ENCODE measurements at places on chromosomes 4 and X. TPM values are rescaled to one million over a fixed set of nuclear protein-coding genes. Genes with fewer than 3 reads are reported as not detected.

HTN3 gene
- not detected for total RNA-seq

TCEAL7 gene
- 18.9 TPM for total RNA-seq

DNA sequence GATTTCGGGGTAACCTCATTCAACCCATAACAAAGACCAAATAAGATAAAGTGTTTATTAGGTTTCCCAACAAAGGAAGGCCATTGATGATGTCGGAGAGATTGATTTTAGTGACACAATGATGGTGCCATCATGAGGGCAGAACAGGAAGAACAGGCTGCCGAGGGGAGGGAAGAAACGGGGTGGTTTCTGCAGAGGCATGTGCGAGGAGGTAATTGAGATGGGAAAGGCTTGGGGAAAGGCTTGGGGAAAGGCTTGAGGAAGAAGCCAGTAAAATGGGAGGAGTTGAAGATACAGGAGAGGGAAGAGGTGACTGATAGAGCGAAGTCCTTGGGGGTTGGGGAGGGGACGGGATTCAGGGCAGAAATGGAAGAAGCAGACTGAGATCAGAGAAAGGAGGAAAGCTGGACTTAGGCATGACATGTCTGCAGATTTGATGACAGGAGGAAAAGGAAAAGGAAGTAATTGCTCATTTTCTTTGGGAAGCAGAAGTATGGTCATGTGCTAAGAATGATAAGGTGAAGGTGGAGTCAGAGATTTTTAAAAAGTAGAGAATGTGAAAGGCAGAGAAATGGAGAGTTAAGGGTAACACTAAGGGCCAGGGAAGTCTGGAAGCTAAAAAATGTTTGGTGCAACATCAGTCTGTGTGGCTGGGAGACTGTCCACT lies 6.0 kb downstream of the HPSE start:
- no peak overlapping the region for H3K27ac ChIP-seq
- no peaks in the 10 kb centered on the region for H3K36me3 ChIP-seq
- peaks cover 41% of the 10 kb centered on the region for H3K27me3 ChIP-seq
- H3K4me3 ChIP-seq = no peak overlapping the region
- H3K4me1 ChIP-seq = no peaks in the 10 kb centered on the region

GRCh38 chrX:54064564-54064963 lies 20.3 kb upstream of the PHF8 start:
- H3K27ac ChIP-seq = no peak overlapping the region
- no peak overlapping the region for H3K4me3 ChIP-seq
- no peaks in the 10 kb centered on the region for H3K27me3 ChIP-seq
- no peak for DNase-seq
- peaks cover 12% of the 10 kb centered on the region for H3K36me3 ChIP-seq
- no peaks in the 10 kb centered on the region for H3K4me1 ChIP-seq

BTC gene
- total RNA-seq = 0.14 TPM

DNA sequence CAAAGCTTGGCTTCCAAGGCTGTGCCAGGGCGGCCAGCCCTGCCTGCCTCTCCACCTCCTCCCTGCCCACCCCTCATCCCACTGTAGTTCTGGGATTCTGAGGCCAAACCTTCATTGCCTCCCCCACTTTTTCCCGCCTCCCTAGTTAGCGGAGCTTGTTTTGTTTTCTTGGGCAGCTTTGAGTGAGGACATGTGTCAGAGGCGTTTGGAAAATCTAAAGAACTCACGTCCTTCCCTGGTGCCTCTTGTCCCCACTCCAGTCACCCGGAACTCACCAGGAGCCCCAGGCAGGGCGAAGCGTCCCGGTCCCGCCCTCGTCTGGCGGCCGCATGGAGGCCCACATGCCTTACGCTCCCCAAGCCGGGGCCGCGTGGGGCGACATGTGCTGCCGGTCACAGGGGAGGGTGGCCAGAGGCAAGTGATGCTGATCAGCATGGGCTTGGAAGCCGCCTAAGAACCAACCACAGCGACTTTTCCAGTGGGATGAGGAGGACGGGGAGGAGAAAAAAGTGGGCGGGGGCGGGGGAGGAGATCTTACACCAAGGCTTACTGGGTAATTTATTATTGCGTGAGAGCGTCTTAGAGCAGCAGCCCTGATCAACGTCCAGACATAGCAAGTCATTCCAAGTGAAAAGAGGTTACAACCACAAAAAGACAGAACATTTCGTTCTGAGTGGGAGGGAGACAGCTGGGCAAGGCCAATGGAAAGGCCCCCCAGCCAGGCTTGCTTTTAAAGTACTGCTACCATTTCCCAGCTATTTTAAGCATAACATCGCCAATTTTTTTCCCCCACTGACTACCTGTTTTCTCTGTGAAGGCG lies 48.5 kb downstream of the PRPS1 start:
- DNase-seq = no peak
- H3K27ac ChIP-seq = no peak overlapping the region
- H3K4me1 ChIP-seq = peaks cover 4% of the 10 kb centered on the region
- H3K4me3 ChIP-seq = no peak overlapping the region
- peaks cover 20% of the 10 kb centered on the region for H3K27me3 ChIP-seq

DNA sequence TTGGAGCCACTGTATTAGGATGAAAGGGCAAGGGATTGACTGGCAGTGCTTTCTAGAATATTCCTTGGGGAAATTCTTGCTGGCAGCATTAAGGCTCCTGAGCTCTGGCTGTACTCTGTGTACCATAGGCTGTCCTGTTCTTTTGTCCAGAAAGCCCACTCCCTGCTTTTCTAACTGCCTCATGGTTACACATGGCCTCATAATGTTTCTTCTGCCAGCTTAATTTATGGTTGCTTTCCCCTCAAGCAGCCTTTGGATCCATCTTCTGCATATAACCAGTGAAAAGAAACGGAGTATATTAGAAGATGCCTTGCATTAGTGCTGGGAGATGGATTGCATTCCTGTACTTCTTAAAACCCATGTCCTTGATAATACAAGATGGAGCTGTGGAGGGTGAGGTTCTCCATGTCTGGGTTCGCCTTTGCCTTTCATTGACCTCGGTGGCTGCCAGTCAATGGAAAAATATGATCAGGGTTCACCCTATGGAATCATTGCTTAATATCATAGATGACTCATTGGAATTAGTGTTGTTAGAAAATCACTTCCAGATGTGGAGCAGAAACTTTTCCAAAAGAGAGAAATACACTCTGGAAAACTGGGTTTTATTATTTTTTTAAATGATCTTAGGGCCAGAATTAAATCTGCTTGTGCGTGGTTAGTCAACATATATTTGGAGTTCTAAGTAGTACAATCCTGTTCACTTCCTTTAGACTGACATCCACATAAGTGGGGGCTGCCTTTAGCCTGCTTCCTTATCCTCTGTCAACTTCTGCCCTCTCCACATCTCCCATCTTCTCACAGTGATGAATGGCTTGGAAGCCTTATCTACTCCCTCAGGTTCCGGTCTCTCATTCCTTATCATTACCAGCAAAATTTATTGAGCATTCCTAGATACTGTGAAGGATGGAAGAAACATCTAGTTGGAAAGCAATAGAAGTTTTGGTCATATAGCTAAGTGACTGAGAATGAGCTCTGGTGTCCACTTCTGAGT lies 24.9 kb downstream of the DOCK11 start:
- H3K27me3 ChIP-seq = no peaks in the 10 kb centered on the region
- no peaks in the 10 kb centered on the region for H3K4me1 ChIP-seq
- no peak overlapping the region for H3K4me3 ChIP-seq
- H3K27ac ChIP-seq = no peak overlapping the region
- no peak for DNase-seq

DNA sequence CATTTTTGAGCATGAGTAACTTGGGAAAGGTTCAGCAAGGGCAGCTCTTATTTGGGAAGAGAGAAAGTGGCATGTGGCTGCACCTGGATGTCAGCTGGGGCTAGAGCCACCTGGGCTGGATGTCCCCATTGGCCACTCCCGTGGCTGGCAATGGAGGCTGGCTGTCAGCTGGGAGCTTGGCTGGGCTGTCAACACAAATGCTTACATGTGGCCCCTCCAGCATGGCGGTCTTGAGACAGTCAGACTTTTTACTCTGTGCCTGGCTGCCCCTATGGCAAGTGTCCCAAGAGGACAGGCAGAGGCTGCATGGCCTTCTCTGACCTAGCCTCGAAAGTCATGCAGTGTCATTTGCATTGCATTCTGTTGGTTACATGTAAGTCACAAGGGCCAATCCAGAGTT lies 99.6 kb downstream of the FAM53A start:
- DNase-seq = no peak
- H3K27ac ChIP-seq = no peak overlapping the region
- H3K36me3 ChIP-seq = peaks cover 4% of the 10 kb centered on the region
- H3K27me3 ChIP-seq = peaks cover 34% of the 10 kb centered on the region

SSX2B gene
- total RNA-seq = not detected
